ENCODE measurements at places on chromosomes 13 and 19.

DNA sequence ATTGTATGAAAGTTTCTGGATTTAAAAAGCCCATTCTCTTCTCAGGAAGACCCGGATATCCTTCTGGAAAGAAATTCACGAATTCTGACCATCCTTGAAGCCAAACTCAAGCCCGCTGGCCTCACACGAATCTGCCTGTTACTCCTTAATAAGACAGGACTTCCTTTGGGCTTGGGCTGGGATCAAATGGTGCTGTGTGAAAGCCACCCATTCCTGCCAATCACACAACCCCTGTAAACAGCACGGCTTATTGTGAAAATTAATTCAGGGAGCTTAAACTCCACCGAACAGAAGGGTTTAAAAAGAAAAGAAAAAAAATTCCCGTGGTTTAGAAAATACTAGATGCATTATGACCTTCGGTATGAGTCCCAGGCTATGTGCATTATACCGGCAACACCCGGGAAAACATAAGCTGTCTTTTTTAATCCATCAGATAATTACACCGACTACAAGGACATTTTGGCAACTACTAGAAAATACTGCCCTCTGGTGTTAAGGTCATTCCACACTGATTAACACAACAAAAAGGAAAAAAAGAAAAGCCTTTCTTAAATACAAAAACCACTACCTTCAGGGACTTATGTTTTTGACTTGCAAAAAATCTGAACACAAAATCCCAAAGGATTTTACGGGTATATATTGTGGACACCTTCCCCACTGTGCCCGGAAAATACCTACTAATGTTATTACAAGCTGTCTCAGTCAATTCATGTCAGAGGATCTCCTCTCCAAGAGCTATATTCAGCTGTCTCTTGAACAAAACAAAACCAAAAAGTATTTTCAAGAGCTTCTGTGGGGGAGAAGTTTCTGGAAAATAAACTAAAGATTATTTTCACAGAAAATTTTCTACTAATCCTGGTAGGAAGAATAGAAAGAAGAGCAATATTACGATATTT is 76.0 kb upstream of the LSM14A start:
- DNase-seq: peak; percentile 14

DNA sequence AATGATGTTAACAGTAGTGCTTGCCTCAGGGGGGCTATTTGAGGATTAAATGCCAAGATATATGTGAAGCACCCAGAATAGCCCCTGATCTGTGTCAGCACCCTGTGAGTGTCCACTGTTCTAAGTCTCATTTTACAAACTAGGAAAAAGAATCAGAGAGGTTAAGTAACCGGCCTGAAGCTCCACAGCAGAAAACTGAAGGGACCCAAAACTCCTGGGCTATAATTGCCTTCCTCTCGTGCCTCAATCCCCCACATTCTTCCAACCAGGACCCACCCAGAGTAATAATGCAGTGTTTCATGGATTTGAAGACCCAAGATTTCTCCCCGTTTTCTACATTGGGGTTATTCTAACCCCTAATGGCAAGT is 2.3 kb downstream of the PVR start:
- DNase-seq: no peak

- no peak for DNase-seq
Measured at GRCh38 chr19:40619333-40620160, 18.4 kb downstream of the LTBP4 start.

GRCh38 chr19:2112516-2113320 is 16.0 kb downstream of the IZUMO4 start:
- no peak for DNase-seq

DNA sequence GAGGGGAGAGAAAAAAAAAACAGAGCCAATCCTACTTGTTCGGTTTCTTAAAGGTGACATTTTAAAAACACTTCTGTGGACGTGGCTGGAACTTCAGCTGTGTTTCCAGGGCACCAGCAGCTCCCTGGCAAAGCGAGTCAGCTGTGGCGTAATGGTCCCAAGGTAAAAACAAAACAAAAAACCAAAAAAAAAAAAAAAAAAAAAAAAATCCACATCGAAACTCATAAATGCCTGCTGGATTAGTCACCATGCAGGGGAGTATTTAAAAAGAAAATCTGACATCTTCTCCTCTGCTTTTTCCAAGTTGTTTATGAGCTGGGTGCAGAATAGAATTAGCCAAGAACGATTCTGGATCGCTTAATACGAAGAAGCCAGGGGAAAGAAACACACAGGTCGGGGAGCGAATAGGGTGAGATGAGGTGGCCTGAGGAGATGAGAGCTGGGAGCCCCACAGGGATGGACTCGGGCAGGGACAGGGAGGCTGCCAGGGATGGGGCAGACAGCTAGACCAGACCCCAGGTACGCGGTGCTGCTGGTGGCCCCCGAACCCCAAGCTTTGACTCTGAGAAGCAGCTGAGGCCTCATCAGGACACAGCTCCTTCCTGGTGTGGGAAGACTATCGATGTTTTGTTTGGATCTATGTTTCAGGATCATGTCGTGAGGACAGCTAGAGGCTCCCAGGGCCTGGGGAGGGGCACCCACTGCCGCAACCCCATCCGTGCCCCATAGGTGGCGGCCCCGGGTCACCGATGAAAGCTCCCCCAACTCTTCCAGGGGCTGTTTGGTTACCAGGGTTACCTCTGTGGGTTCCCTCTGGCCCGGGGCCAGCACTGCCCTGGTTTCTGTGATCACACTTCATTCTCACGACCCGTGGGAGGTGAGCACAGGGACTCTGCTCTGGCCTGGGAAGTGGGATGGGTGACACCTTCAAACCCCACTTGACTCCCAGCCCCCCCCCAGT is 3.1 kb upstream of the CTXN1 start:
- DNase-seq: peak; percentile 63
